ENCODE measurements at places on chromosomes 12 and 14.

DNA sequence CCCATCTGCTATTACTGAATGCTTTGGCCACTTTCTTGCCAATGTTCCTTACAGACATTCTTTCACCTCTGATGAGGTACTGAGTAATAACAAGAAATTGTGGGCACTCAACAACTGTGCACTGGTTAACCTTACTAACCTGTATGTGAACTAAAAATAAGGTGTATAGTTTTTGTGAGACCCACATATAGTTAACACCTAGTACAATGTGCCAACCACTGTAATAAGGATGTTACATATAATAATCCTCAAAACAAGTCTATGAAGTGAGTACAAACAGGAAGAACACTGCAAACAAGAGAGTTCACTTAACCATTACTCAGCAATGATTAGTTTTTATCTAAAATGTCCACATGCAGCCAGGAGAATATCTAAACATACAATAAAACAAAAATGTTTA lies 4.5 kb downstream of the DDHD1 start:
- no peak for DNase-seq

DNA sequence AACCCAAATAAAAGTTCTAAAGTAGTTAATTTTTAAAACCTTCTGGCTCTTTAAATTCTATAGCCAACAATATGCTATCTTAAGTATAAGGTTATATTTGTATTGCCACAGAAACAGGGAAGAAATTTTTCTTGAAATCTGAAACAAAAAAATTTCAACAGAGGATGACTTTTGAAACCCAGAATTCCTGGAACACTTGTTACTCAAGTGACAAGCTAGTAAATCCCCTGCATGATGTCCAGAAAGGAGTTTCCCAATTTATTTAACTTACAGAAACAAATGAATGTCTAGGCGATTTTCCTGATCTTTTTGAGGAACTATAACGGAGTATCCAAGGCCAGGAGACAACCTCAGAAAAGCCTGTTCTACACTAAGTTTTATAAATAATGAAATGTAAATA lies 69.6 kb downstream of the SLC41A2 start:
- no peak for DNase-seq

GRCh38 chr12:19801941-19802340 lies 362.6 kb downstream of the AEBP2 start:
- no peak for DNase-seq

- no peak for DNase-seq
These were observed 28.7 kb downstream of the COX8C start for GRCh38 chr14:93375673-93376156.

DNA sequence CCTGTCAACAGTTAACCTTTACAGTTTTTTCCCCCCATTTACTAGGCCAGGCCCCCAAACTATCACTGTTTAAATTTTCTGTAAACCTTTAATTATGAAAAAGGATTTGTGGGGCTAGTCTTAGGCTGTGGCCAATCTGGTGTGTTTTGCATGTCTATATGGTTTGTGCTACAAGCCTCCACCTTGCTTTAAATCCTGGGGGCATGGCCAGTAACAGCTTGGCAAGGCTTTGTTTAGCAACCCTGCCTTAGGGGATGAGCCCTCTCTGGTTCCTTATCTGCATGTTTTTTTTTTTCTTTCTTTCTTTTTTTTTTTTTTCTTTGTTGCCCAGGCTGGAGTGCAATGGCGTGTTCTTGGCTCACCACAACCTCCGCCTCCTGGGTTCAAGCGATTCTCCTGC lies 102.7 kb downstream of the KCNMB4 start:
- DNase-seq, result no peak
